ENCODE measurements at places on chromosomes 5 and 9. TPM values are rescaled to one million over a fixed set of nuclear protein-coding genes. Genes with fewer than 3 reads are reported as not detected.

DNA sequence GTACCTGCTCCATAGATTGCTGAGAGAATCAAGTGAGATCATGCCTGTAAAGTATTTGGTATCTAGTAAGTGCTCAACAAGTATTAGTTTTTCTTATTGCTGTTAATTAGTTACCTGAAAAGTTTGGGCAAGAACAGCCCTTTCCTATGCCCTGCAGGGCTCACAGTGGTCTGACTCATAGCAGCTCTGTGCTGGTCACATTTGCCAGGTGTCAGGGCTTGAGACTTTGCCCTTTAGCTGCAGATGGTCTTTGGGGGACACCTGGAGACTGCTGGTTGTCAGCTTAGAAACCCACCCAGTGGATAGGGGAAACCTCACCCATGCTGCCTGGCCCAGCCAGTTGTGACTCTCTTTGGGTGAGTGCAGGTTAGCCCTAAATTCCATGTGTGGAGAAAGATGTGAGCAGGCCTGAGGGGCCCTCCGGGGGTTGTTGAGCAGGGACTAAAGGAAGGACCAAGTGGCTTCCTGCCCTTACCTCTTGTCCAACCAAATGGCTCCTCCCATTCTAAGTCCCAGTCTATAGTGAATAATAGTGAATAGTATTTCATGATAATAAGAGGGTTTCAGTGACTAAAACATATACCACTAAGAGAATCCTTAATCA, 9.0 kb downstream of the COL27A1 start:
- DNase-seq: no peak

- DNase-seq: no peak
These were observed 454.5 kb upstream of the ZNF608 start for GRCh38 chr5:125200866-125201373.

- no peak for DNase-seq
These were observed 2.2 kb upstream of the TSPAN17 start for GRCh38 chr5:176644878-176645670.

DNA sequence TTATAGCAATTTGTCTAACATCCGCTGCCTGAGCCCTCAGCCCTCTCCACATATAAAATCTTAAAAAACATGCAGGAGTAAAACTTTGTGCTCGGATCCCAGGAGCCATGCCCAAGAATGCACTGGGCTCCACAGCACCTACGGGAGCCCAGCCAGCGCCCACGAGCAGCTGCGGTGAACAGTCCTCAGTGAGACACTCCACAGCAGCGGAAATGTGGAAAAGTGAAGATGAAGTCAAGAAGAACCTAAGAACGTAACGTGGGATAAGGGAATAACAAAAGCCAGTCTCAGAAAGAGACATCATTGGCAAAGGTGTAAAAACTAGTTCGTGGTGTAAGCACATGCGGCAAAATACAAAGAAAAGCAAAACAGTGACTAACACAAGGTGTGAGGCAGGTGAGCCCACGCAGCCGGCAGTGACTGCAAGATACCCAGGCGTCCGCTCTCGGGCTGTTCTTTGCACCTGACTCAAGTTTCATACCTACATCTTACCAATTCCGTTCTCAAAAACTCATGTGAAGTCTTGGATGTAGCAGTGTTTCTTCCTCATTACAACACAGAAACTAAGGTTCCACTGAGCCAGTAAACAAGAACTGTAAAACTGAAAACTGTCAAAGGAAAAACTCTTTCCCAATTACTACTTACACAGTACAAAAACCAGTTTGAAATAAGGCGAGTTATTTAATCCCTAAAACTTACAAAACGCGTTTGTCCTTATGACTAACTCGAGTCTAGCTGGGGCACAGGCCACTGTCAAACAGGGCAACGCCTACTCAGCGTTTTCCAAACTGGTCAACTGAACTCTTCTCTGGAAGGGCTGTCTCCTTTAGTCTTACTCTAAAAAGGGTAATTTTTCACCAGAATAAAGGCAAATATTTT, 1.7 kb downstream of the CAMSAP1 start:
- peak; percentile 68 for DNase-seq

DNA sequence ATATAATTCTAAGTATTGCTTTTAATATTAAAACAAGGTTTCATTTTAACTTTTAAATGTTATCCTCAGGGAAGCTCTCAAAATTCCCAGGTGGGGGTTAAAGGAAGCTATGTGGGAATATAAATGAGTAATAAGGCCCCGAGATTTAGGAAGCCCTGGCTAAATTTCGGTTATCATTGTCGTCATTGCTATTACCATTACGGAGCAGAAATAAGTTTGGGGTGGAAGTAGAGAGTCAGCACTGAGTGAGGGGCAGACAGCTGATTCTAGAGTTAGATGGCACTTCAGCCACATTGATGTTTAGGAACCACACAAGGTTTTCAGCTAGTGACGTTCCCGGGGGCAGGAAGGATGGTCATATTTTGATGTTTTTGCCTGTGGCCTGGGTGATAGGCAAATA, 74.9 kb downstream of the NREP start:
- DNase-seq: no peak

DNA sequence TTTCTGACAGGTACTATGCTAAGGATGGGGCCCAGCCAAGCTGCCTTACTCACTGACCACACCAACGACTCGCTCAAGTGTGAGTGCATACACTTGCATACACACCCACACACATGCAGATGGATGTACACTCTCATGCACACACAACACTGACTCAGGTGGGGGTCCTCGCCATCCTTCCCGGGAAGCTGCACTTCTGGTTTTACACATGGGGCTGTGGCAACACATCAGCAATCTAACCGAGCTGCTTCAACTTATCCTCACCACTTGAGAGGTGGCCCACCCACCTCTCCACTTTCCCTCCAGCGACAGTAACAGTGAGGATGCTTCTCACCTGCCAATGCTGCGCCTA, 67.2 kb upstream of the SLC25A51 start:
- DNase-seq: no peak

GRCh38 chr5:142749321-142749720, 20.9 kb upstream of the ARHGAP26 start:
- no peak for DNase-seq

- DNase-seq: no peak
These were observed 56.6 kb downstream of the WHRN start for GRCh38 chr9:114448706-114449105.

- no peak for DNase-seq
These were observed 8.8 kb upstream of the TBC1D9B start for GRCh38 chr5:179916523-179916922.

GRCh38 chr9:132327537-132327936, 27.2 kb downstream of the SETX start:
- DNase-seq: no peak

The PCDHB2 gene
- not detected for total RNA-seq

The SGCD gene
- total RNA-seq: not detected

The SEMA6A gene
- total RNA-seq: 0.18 TPM

The SLC45A2 gene
- not detected for total RNA-seq

The EQTN gene
- not detected for total RNA-seq
